ENCODE measurements at places on chromosomes 1 and 21.

GRCh38 chr21:34183331-34183928 lies 110.1 kb downstream of the MRPS6 start:
- DNase-seq = no peak

- DNase-seq = no peak
Observed at GRCh38 chr1:9161963-9162362, 33.1 kb upstream of the GPR157 start.

- DNase-seq = no peak
Observed at GRCh38 chr1:238265866-238266265, 375.1 kb upstream of the ZP4 start.

DNA sequence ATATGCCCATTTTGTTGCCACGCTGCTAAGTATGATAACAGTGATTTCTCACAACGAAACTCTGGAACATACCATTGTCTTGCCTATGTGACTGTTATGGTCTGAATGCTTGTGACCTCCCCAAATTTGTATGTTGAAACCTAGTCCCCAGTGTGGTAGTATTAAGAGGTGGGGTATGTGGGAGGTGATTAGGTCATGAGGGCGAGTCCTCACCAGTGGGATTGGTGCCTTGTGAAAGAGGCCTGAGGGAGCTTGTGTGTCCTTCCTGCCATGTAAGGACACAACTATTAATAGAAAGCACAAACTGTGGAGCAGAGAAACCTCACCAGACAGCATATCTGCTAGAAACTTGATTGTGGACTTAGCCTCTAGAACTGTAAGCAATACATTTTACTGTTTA lies 84.6 kb downstream of the SELENOF start:
- no peak for DNase-seq

- no peak for DNase-seq
Observed at GRCh38 chr1:66834926-66835325, 33.9 kb upstream of the INSL5 start.

- peak; percentile 68 for DNase-seq
Observed at GRCh38 chr1:43147625-43148327, 24.3 kb downstream of the EBNA1BP2 start.

DNA sequence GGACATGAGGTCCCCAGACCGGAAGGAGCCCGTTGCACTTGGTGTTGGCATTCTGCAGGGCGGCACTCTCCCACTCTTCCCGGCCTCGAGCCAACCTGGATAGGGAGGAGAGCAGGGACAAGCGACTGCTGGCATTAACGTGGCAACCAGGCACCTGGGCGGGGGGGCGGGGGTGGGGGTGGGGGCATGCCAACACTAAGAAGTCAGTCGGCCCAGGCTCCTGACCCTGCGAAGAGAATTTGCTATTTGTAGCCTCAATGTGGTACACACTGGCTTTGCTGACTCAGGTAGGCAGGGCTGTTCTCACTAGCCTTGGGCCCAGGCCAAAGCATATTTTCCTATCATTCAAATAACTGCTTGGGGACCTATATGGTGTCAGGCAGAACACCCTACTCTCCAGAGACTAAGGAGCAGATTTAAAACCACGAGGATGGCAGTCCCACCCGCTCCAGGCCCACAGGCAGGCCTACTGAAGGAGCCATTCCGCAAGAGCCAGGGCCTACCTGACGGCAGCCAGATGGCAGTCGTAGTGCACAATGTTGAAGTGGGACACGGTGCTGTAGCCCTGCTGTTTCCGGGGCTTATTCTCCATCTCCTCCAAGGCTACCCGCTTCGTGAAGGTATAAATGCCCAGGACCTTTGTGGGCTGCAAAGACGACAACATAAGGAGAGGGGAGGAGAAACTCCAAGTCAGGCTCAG lies 123.7 kb downstream of the UBR4 start:
- DNase-seq = no peak

GRCh38 chr1:68633141-68633919 lies 136.4 kb upstream of the DEPDC1 start:
- no peak for DNase-seq

GRCh38 chr1:208029381-208030287 lies 118.7 kb upstream of the CD34 start:
- no peak for DNase-seq

GRCh38 chr1:36324353-36324703 lies 883 bp upstream of the EVA1B start:
- DNase-seq = no peak

GRCh38 chr1:39082010-39082799 lies 56.1 kb downstream of the NDUFS5 start:
- DNase-seq = no peak

DNA sequence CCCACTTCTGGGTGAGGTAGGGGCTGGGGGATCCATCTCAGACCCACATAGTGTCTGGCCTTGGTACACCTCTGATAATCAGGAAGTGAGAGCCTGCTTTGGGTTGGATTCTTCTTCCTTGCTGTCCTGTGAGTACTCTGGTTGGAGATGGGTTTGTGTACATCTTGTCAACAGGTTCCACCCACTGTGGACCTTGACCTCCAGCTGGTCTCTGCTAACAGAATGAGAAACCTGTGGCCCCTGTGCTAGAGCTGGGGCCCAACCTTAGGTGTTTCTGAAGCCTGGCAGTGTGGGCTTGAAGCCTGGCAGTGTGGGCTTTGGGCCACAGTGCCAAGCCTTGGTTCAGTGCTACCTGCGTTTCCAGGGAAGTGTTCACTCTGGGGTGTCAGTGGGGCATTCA lies 2.6 kb downstream of the ZBTB48 start:
- no peak for DNase-seq

- no peak for DNase-seq
Observed at GRCh38 chr1:36433102-36433501, 17.1 kb downstream of the OSCP1 start.

- peak; percentile 67 for DNase-seq
Observed at GRCh38 chr1:111221633-111222291, 5.8 kb upstream of the CHI3L2 start.

GRCh38 chr1:197553281-197553680 lies 222.0 kb downstream of the DENND1B start:
- no peak for DNase-seq

DNA sequence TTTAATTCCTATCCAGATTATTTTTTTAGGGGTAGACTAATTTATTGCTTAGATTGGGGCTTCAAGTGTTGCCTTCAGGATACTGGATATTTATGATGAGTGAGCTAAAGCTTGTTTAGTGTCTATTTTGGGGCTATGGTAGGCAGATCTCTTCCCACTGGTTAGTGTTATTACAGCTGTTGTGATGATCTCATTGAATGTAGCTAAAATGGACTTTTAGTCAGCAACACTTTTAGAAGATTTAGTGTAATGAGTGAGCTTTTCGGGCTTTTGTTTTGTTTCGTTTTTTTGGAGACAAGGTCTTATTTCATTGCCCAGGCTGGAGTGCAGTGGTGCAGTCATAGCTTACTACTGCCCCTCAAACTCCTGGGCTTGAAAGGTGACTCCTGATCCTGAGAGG lies 14.2 kb downstream of the THRAP3 start:
- DNase-seq = no peak

DNA sequence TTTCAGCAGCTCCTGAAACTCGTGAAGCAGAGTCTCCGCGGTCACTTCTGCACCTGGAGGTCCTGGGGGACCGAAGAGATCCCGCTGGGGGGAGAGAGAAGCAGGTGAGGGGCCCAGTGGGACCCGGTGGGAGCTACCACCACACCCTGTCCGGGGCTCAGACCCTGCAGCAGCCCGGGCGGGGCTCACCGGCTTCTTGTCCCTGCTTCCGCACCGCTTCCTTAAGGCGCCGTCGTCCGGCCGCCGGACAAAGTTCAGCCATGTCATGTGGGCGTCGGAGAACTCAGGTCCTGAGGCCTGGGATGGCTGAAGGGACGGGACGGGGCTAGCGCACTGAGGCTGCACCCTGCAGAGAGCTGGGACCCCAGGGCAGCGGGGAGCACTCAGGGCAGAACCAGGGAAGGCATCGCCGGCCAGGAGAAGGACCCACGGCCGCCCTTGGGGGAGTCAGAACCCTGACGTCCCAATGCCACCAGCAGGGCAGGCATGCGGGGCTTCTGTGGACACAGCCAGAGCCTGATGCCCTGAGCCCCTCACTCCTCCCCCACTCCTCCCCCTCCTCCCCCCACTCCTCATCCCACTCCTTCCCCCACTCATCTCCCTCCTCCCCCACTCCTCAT lies 2.2 kb downstream of the C1QTNF12 start:
- DNase-seq = no peak

- DNase-seq = no peak
Observed at GRCh38 chr1:77415579-77415978, 133.8 kb downstream of the AK5 start.

DNA sequence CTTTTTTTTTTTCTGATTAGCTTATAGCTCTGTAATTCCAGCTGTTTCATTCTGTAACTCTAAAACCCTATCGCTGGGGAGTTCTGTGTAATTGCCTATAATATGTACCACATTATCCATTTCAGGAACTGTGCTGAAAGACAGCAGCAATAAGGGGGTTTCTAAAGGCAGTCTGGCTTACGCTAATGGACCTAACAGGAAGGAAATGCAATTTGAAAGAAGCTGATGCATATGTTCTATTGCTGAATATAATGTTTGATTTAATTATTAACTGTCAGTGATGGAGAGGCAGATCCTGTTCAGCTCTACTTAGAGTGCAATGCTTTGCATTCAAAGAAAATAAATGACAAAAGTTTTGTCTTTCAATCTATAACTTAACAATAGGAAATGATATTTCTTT lies 209.4 kb upstream of the SNX7 start:
- no peak for DNase-seq

GRCh38 chr1:18908911-18909771 lies 6.8 kb upstream of the ALDH4A1 start:
- DNase-seq = no peak

GRCh38 chr1:204075890-204076846 lies 3.3 kb downstream of the SOX13 start:
- no peak for DNase-seq

GRCh38 chr1:30295674-30296073 lies 427.7 kb downstream of the MATN1 start:
- DNase-seq = no peak

DNA sequence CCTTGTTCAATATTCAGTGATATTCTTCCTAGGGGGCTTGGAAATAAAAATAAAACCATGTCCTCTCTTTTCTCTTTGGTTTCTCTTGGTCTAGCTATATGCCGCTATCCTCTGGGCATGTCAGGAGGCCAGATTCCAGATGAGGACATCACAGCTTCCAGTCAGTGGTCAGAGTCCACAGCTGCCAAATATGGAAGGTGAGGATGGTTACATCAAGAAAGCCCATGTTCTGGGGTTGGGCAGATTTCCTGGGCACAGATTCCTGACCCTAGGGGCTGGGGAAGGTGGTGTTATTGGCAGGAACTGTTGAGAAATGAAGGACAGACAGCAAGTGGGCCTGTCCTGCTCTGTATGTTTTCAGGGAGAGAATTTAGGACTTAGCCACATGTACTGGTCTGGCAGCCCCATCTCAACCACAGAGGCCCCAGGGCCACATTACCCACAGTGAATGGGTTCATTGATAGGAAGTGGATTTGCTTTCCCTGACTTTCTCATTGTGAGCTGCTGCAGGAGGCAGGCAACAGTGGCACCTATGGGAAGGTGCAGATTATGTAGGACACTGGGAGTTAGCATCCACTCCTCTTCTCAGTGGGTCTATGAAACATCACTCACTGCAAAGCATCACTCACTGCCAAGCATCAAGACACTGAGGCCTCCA lies 37.4 kb upstream of the HSD17B7 start:
- no peak for DNase-seq

DNA sequence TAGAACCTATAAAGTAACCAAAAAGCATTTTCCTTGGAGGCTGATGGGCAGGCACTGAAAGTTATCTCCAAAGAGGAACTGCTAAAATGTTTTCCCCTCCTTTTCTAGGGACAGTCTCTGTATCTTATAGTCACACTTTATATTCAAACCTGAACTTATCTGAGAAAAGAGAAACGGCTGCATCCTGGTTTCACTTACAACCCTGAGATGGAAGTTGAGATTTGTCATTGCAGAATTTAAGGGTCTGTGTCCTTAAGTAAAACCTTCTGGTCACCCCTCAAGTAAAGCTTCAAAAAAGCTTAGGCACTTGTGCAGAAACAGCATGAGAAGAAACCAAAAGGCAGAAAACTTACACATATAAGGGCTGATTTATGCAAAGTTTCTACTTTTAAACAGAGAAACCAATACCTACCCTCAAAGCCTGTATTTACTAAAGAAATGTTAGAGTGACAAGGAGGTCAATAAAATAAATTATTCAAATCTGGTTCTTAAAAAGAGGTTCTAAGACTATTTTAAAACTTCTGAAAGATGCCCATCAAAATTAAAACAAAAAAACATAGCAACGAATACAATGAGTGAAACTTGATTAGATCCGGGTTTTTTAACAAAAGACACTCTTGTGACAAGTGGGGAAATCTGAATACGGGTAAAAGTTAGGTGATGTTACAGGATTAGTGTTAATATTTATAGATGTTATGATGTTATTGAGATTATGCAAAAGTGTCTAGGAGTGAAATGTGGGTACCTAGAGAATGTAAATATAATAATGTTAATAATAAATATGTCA lies 9.9 kb downstream of the CD58 start:
- DNase-seq = no peak

GRCh38 chr1:4090976-4091660 lies 191.0 kb upstream of the C1orf174 start:
- DNase-seq = no peak

GRCh38 chr1:37158113-37158749 lies 123.9 kb upstream of the GRIK3 start:
- no peak for DNase-seq

- DNase-seq = no peak
Observed at GRCh38 chr21:42833859-42834725, 45.2 kb downstream of the WDR4 start.

GRCh38 chr21:45152265-45152746 lies 77.9 kb downstream of the ADARB1 start:
- peak; percentile 79 for DNase-seq

DNA sequence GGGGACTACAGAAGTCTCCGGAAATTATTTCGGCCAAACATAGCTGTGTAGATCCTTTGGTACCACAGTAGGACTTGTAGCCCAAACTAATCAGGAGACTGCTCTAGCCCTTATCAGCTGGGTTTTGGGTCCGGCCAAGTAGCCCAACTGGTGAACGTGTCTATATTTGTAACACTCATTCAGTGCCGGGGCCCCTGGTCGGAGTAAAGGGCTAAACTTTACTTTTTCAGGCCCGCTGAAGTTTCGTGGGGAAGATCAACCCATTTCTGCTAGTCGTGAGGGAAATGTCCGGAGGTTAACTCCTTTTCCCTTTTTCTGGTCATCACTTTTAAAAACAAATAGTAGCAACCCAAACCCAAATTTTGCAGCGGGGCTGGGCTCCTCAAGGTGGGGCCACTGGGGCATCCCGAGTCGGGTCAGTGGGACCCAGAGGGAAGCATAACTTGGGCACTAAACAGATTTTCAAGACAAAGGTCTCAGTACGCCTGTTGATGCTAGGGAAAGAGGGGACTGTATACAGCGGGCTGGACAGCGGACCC lies 1.7 kb downstream of the LHX9 start:
- no peak for DNase-seq

Measured in stimulated activated CD8-positive, alpha-beta memory T cell treated with anti-CD3 and anti-CD28 coated beads, Interleukin-4, amount 100 ng/mL, for 48 hours (primary cell).